Kidney (tissue), 22 donors: ENCODE measurements at places on chromosomes 7 and 10. TPM values are rescaled to one million over a fixed set of nuclear protein-coding genes. Genes with fewer than 3 reads are reported as not detected.

- DNase-seq = no peak
Observed at GRCh38 chr7:27132214-27132613, 1.7 kb upstream of the HOXA4 start.

DNA sequence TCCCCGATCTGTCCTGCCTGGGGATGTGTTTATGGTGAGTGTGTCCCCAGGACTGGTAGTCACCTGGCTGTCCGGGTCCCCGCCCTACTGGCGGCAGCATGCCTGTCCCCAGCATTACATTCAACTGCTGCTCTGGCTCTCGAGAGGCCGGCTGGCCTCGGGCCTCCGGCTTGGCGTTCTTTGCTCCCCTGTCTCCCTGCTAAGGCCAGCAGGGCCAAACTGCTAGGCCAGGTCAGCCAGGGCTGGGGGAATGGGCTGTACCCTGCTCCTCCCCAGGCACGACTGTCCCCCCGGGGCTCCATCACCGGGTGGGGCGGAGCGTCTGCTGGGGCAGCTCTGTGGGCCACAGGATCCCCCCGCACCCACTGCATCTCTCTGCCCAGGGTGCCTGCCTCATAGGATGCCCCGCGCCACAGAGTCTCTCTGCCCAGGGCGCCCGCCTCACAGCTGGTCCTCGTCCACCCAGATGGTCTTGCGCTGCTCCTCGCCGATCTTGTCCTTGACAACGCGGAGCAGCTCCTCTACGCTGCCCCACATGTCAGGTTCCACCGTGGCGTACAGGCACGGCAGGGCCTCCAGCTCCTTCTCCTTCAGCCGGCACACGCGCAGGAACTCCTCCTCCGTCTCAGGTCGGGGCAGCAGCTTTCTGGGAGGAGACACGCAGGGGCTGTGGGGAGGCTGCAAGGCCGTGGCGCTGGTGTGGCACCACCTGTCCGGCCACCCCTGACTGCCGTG lies 62.3 kb upstream of the GNA12 start:
- DNase-seq = no peak

DNA sequence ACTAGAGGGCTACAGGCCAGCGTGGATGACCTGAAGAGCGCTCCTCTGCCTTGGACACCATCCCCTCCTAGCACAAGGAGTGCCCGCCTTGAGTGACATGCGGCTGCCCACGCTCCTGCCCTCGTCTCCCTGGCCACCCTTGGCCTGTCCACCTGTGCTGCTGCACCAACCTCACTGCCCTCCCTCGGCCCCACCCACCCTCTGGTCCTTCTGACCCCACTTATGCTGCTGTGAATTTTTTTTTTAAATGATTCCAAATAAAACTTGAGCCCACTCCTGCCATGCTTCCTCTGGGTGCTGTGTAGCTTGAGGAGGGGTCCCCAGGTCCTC lies 4.5 kb downstream of the SNCG start:
- DNase-seq = no peak

- DNase-seq = peak; percentile 47
Observed at GRCh38 chr10:106189292-106189691, 975.2 kb downstream of the SORCS1 start.

GRCh38 chr10:30491204-30491915 lies 57.4 kb downstream of the MAP3K8 start:
- no peak for DNase-seq

DNA sequence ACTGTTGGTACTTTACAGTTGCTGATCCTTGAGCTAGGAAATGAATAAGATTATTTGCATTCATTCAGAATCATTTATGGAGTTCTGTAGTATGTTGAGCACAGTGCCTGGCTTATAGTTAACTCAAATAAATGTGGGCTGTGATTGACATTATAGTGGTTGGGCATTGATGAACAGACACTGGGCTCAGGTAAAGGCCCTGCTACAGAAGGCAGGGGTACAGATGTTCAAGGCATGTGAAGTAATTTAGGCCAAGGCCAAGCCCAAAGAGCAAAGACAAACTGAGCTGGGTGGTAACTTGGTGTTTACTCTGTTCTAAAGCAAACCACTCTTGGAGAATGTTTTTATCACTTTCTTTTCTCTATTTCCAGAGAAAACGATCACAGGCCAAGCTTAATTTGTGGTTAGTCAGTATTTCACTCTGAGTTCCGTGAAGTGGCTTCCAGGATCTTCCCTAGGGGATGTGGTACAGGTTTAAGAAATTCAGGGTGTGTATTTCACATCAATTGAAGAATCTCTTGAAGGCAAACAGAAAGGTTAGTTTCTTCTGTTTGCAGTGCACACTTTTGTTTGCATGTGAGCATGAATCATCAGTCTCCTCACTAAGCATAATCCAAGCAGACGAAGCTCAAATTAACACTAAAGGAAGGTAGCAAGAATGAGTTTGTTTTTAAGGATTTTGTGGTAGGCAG lies 113.9 kb upstream of the PRR15 start:
- DNase-seq = no peak

GRCh38 chr10:53983431-53983830 lies 817.6 kb downstream of the PCDH15 start:
- no peak for DNase-seq

DNA sequence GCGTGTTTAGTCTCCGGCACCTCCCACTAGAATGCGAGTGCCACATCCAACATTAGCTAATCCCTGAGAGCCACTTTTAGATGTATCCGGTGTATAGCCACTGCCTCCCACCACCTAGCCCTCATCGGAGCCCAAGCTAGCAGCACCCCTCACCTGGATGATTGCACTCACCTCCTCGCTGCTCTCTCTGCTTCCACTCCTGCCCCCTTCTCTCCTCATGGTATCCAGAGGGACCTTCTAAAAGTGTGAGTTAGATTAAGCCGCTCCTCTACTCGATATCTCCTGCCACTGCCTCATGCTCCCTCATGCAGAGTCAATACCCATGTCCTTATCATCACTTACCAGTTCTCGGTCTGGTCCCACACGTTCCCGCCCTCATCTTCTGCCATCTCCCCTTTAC lies 125.3 kb downstream of the RAB11FIP2 start:
- no peak for DNase-seq

DNA sequence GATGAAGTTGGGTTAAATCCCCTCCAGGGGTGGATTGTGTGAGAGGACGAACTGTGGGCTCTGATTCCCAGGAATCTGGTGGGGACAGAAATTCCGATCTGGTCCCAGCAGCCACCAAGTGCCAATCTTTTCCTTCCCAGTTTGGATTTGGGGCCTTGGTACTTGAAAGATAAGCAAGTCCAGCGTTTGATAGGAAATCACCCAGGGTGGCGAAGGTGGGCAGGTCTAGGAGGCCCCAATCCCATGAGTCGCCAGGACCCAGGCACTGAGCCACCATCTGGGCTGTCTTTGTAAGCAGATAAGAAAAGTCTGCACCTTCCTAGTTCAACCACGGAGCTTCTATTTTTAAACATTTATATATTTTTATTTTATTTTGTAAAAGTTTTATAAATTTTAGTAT lies 122.6 kb upstream of the LSM8 start:
- DNase-seq = no peak

- no peak for DNase-seq
Observed at GRCh38 chr7:32470871-32471270, 19.3 kb downstream of the LSM5 start.

GRCh38 chr7:108425714-108426275 lies 30.4 kb downstream of the NRCAM start:
- no peak for DNase-seq

DNA sequence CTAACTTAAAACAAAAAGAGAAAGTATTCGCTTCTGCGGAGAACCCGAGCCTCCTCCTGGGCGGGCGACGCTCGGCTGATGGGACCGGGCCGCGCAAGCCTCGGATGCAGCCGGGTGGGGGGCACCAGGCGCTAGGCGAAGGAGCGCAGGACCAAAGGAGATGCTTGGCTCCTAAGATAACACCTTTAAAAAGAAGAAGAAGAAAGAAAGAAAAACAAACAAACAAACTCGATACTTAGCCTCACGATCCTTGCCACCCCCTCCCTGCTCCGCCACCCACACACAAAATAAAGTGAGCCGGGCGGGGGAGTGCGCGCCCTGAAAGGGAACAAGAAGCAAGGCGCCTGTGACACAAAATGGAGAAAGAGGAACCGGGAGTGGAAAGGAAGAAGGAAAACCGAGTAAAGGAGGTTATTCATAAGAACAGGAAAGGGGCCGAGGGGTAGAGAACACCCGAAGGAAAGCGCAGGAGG lies 34.0 kb upstream of the EBLN1 start:
- peak; percentile 92 for DNase-seq

DNA sequence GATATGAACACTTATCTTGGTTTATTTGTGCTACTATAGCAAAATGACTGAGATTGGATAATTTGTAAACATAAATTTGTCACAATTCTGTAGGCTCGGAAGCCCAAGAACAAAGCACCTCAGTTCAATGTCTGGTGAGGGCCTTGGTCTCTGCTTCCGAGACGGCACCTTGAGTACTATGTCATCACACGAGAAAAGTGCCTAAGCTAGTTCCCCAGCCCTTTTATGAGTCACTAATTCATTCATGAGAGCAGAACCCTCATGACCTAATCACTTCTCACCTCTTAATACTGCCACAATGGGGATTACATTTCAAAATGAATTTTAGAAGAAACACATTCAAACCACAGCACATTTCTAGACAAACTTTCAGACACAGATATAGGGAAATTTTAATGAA lies 52.0 kb upstream of the PRSS1 start:
- no peak for DNase-seq

DNA sequence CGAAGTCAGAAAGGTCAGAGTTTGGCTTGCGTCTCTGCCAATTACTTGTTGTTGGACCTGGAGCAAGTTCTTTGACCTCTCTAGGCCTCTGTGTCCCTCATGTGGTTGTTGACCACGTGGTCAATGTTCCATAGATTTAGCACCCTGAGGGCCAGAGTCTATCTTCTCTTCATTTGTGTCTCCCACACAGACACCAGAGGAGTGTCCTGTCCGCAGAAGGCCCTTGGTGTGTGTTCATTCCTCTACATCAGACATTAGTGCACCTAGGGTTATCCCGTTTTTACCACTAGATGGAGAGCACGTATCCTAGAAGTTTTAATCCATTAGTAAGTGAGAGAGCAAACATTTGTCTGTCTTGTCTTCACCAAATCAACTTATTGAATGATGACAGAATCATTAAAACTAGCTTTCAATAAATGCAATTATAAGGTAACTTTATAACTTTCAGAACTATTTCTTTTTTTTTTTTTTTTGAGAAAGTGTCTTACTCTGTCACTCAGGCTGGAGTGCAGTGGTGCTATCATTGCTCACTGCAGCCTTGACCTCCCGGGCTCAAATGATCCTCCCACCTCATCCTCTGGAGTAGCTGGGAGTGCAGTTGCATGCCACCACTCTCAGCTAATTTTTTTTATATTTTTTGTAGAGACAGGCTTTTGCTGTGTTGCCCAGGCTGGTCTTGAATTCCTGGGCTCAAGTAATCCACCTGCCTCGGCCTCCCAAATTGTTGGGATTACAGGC lies 122.5 kb upstream of the ANKRD1 start:
- peak; percentile 53 for DNase-seq

- no peak for DNase-seq
Observed at GRCh38 chr10:53719658-53720057, 947.1 kb upstream of the MBL2 start.

DNA sequence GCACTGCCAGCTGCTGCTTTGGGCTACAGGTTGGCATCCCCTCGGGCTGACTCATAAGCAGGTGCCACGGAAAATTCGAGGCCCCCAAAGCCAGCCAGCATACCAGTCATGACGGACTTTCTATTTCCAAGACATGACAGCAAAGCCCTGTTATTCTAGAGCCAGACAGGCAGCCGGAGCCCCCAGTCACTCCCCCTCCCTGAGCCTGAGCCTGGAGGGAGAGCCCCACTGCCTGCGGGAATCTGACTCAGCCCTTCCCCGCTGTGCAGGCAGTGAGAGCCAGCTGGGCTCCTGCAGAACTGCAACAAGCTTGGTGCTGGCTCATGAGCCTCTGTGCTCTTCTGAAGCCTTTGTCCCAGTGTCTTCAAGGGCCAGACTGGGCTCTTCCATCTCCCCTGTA lies 15.8 kb downstream of the BTBD16 start:
- no peak for DNase-seq

- peak; percentile 63 for DNase-seq
Observed at GRCh38 chr7:131225619-131226513, 101.8 kb upstream of the MKLN1 start.

DNA sequence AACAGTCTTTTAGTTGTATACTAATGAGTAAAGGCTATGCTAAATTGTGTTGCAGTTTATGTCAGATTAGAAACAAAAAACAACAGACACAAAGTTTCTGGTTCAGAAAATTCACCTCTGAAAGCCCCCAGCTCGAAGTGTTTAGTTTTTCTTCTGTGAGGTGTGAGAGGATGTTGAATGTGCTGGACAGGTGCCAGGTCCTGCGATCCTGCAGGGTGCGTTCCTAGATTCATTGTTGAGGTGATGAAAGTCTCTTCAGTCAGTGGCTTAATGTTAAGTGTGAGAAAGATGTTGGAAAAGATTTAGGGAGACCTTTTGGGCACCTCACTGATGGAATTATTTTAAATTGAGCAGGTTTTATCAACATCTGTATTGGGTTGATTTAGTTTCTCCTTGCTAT lies 287.3 kb downstream of the SDK1 start:
- no peak for DNase-seq

DNA sequence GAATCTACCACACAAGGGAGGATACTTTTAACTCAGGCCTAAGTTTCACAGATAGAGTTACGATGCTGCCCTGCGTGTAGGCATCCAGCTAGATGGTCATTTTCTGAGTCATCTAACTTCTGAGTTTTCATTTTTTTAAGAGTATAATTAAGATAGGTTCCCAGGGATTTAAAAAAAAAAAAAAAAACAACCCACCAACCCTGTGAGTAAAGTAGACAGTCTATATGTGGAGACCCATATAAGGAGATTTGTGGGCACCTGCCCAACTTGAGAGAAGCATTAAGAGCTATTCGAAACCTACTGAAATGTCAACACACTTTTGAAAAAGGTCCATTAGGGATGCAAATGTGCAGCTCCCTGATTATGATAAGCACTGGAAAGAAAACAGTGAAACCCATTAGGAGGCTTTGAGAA lies 257.3 kb downstream of the TRIL start:
- DNase-seq = no peak

DNA sequence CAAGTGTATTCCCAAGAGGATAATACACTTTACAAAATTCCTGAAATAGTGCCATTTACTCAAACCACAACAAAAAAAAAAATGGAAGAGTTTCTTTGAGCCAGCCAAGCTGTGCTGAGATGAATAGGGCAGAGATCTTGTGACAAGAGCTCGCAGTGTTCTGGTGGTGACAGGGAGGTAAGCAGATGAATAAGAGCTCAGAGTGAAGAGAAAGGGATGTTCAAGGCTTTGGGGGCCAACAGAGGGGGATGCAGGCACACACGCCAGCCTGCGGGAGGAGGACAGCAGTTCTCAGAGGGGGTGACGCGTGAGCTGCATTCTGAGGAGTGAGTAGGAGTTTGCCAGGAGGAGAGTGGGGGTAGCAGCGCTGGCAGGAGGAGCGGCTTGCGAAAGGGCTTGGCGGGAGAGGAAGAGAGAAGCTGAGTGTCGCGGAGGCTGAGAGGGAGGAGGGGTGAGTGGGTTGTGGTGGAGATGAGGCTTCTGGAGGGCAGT lies 194.4 kb upstream of the IMMP2L start:
- DNase-seq = peak; percentile 91

The DPYSL4 gene
- 0.60 TPM for total RNA-seq

The ZC3HAV1 gene
- 40.2 TPM for total RNA-seq

The C10orf71 gene
- total RNA-seq = not detected

The TRPV5 gene
- total RNA-seq = 1.4 TPM

The LRRD1 gene
- total RNA-seq = 0.25 TPM

The PRLHR gene
- total RNA-seq = not detected

The LGI1 gene
- not detected for total RNA-seq

The IFIT1 gene
- 16.9 TPM for total RNA-seq

The MCM10 gene
- 0.50 TPM for total RNA-seq

The NPFFR1 gene
- 0.09 TPM for total RNA-seq

The HMX2 gene
- total RNA-seq = 0.25 TPM

The PNLIPRP1 gene
- total RNA-seq = not detected
